Stimulated activated naive CD4-positive, alpha-beta T cell (primary cell): ENCODE measurements at places on chromosomes 16 and 17.
A peak's percentile ranks its signal among the peaks of the same experiment; 100 is the strongest.

- DNase-seq = peak; percentile 54
Measured at GRCh38 chr17:51166198-51166986, at the start of gene NME2. NME2 (plus strand) TSS chr17:51166411; CDS start chr17:51166831, 420 bp downstream.

GRCh38 chr17:17921192-17922069 is 50.8 kb downstream of the TOM1L2 start:
- DNase-seq = no peak

DNA sequence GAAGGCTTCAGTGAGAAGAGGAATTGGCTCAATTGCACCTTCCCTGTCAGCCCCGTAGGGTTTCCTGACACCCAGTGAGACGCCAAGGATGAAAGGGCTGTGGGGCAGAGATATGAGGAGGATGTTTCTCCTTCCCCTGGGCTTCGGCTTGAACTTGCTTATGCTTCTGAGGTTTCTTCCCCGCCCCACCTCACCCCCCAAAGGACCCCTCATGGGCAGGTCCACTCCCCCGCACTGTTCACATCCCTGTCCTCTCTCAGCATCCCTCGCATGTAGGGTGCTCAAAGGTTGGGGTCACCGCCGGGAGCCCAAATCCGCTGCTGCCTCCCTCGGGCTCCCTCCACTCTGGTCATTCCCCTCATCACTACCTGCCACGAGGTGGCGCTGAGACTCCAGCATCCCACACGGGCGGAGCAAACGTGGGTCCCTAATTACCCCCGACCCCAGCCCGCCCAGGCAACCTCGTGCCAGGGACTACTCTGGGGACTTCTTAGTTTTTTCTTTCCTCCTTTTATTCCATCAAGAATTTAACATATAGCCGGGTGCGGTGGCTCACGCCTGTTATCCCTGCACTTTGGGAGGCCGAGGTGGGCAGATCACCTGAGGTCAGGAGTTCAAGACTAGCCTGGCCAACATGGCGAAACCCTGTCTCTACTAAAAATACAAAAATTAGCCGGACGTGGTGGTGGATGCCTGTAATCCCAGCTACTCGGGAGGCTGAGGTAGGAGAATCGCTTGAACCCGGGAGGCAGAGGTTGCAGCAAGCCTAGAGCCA is 3.3 kb upstream of the TRARG1 start:
- DNase-seq = peak; percentile 67

DNA sequence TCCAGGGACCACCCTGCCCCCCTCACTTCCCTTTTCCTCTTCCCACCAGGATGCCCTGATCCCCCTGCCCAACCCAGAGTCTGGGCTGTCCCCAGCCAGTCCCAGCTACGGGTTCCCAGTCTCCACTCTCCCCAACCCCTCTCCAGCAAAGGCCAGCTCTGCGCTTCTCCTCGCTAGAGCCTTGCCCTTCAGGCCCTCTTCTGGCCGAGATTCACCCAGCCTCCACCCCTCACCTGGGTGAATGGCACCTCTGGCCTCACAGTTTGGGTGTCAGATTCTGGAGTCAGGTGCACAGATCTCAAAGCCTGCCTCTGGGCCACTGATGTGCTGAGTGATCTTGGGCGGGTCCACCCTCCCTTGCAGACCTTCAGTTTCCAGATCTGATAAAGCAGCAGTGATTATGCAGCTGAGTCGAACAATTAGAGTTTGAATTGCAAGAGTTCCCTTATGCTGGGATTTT is 185.6 kb upstream of the TNRC6C start:
- no peak for DNase-seq

DNA sequence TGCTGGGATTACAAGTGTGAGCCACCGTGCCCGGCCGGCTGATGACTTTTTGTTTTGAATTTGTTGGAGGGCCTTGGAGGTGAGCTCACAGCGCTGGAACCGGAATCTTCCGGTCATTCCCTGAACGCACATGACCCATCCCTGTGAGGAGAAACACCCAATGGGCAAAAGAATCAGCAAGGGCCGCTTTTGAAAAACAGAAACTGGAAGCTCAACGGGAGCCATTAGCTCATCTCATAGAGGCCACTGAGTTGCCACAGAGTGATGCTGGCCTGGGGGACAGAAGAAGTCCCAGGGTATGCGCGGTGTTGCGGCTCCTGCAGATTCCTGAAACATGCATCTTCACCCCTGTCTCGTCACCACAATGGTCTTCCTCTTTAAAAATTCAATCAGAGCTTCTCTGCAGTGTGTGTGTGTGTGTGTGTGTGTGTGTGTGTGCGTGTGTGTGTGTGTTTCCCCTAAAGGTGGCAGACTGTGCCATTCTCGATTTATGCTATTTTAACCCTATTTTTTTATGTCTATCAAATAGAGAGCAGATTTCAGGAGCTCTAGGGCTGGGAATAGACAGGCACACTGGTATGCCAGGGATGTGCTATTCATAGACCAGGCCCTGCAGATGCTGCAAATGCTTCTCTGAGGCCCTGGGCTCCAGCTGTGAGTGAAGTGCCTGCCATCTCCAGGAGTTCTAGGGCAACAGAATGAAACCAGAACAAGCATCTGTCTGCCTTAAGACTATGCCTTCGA is 68.3 kb downstream of the MARCHF10 start:
- DNase-seq = no peak

DNA sequence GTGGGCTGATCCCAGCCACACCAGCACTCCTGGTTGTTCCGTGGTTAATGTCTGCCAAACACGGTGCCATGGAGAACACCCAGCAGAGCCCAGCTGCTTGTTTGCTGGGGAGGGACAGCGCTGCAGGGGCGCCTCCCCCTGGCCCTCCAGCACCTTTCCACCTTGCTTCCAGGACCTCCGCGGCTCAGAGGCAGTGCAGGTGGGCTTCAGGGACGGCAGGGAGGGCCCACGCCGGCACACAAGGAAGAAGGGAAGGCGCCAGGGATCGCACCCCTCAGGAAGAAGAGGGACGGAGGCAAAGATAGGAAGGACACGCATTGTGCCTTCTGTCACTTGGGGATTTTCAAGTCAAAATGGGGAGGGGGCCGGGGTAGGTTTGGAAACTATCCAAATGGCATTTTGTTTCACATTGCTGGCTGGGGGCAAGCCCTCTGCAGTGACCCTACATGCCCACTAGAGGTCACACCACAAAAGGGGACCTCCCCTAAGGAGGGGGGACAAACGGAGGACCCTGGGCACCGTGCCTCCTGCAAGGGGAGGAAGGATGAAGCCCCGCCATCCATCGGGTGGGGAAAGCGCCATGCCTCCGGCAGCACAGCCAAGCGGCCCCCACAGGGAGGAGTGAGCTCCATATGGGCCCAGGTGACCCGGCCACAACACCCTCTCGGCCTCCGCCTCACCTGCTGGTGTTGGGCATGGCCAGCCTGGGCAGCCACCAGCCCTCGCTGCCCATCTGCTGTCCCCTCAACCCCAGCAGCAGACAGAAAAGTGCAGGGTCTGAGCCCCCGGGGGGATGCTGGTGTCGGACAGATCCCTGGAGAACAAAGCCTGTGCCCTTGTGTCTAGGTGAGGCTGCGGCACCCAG is 7.5 kb upstream of the C16orf95 start:
- DNase-seq = peak; percentile 56

DNA sequence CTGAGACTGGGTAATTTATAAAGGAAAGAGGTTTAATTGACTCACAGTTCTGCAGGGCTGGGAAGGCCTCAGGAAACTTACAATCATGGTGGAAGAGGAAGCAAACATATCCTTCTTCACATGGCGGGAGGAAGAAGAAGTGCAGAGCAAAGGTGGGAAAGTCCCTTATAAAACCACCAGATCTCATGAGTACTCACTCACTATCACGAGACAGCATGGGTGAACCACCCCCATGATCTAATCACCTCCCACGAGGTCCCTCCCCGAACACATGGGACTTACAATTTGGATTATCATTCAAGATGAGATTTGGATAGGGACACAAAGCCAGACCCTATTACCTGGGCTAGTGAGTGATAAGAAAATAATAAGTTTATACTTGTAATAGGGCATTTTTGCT is 70.6 kb upstream of the HS3ST2 start:
- no peak for DNase-seq

DNA sequence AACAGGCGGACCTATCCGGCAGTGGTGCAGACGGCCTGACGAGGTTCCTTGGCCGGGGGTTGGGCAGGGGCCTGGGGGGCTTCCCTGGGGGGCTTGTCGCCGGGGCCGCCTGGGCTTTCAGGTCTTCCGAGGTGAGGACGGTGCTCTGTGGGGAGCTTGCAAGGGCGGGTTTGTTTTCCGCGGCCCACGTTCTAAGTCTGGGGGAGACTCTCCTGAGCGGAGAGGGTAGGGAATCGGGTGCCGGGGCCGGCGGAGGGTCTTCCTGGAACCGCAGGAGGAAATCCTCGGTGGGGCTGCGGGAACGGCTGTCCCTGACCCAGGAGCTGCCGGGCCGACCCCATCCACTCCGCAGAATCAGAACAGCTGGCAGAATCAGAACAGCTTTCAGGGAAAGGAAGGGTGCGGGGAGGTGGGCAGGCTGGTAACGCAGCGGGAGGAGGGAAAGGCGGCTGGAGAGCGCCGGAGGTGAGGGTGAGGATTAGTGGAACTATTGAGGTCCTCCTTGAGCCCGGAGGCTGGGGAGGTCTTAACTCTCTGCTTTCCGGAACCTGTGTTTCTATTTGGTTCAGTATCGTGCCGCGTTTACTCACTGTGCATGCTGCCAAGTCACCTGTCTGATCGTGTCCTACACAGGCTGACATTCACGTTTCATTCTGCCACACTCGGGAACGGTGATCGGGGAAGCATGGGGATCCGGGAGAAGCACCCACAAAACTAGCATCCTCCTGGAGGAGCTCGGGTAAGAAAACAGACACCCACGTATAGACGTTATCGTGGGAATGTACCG is 28.9 kb downstream of the CPSF4L start:
- DNase-seq = no peak

DNA sequence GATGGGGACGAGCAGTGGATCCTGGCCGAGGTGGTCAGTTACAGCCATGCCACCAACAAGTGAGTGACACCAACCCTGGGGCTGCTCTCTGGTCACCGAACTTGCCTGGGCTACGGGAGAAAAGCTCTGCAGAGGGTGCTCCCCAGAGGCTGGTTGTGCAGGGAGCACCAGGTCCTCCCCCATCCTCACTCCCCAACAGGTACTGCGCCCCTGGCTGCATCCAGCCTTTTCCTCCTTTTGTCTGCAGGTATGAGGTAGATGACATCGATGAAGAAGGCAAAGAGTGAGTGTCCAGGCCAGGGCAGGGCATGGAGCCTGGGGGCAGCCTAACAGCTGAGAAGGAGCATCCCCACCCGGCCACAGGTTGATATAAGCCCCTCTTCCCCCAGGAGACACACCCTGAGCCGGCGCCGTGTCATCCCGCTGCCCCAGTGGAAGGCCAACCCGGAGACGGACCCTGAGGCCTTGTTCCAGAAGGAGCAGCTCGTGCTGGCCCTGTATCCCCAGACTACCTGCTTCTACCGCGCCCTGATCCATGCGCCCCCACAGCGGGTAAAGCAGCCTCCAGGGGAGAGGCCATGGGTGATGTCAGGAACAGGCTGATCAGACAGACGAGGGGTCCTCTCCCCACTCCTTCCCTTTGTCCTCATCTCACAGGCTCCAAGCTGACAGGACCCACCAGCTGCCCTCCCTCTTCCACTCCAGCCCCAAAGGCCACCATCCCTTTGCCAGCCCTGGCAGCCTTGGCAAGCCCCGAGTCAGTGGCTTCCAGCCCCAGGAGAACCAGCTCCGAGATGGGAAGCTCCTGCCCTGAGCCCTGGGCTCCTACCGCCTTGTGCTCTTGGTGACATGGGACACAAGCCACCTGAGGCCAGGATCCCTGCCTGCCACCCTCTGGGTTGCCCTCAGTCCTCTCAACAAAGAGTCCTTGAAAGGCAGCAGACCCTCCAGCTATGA is 6.2 kb downstream of the SULT1A2 start:
- no peak for DNase-seq

- DNase-seq = no peak
Measured at GRCh38 chr17:27545562-27546229, 85.3 kb upstream of the LGALS9 start.

DNA sequence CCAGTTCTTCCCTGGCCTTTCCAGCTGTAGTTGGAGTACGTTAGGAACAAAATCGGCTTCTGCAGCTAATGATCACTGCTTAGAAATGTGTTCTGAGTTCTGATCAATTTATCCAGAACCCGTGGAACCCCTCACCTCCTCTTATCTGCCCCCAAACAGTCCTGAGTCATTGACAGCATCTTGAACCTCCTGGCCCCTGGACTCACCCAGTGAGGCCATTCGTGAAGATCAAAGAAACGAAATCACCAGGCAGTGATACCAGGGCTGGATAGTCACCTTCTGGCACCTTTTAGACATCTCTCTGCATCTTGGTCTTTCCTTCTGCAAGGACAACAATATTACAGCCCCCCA is 17.0 kb upstream of the EXOC7 start:
- no peak for DNase-seq

DNA sequence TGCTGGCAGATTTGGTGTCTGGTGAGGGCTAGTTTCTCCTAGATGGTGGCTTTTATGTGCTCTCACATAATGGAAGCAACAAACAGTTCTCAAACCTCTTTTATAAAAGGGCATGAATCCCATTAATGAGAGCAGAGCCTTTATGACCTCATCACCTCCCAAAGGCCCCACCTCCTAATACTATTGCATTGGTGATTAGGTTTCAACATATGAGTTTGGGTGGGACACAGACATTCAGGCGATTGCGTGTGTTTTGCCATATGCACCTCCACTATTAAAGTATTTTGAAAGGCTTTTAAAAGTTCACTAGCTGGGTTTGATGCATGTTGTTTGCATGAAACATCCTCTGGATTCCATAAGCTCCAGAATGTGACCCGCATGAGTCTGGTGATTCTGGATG is 24.4 kb upstream of the DNAJA2 start:
- no peak for DNase-seq

GRCh38 chr17:33964344-33964979 is 290.6 kb upstream of the CCL2 start:
- DNase-seq = no peak

GRCh38 chr16:19132898-19133297 is 19.1 kb downstream of the ITPRIPL2 start:
- no peak for DNase-seq

DNA sequence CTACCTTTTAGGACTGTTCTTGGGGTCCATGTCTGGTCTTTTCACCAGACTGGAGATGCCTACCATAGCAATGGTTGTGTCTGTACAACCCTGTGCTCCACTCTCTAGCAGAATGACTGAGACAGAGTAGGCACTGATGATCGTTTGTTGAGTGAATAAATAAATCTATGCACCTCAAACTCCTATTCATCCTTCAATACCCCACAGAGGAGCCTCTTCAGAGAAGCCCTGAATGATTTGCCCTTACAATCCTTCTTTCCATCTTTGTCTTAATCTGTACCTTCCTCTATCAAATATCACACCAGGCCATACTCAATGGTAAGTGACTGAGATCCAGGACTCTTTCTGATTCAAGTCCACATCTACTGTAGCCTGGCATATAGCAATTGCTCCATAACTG is 23.3 kb downstream of the PIMREG start:
- DNase-seq = no peak

GRCh38 chr16:12345349-12345748 is 368.8 kb downstream of the SNX29 start:
- DNase-seq = no peak

- no peak for DNase-seq
Measured at GRCh38 chr16:22721511-22722100, 92.4 kb upstream of the HS3ST2 start.

- DNase-seq = no peak
Measured at GRCh38 chr16:84138824-84139627, 6.0 kb downstream of the HSDL1 start.
